ENCODE measurements at places on chromosomes 7 and 10.

DNA sequence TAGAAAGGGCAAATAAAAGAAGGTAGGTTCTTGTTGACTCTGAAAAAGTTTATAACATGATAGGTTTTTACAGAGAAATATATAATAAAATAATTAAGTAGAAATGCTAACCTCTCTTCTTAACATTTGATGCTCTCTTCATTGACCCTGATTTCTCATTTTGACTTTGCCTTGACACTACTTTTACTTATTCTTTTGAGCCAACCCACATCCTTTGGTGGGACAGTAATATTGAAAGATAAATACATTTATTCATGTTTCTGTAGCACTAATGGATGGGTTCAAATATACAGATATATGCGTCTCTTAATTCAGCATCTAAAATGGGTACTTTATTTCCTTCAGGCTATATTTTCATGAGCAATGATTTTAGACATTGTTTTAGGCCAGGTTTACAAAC, 34.4 kb downstream of the DDC start:
- DNase-seq: no peak

GRCh38 chr7:143416565-143417149, 8.0 kb upstream of the EPHA1 start:
- no peak for DNase-seq

DNA sequence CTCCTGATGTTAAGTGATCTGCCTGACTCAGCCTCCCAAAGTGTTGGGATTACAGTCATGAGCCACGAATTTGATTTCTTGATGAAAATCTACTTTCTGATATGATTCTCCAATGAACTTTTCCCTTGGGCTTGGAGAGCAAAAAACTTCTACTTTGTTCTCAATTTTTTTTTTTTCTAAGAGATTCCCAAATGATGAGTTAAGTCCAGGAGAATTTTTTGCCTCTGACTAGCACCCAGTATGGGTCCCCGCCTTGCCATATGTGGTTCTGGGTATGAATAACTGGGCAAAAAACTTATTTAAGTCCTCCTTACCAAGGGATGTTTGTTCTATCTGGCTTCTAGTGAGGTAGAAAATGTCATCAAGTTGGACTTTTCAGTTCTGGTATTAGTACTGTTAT, 147.9 kb upstream of the LYZL1 start:
- DNase-seq: no peak

GRCh38 chr10:52906046-52906445, 133.5 kb upstream of the MBL2 start:
- DNase-seq: no peak

GRCh38 chr7:108838198-108838597, 268.5 kb downstream of the DNAJB9 start:
- DNase-seq: no peak

DNA sequence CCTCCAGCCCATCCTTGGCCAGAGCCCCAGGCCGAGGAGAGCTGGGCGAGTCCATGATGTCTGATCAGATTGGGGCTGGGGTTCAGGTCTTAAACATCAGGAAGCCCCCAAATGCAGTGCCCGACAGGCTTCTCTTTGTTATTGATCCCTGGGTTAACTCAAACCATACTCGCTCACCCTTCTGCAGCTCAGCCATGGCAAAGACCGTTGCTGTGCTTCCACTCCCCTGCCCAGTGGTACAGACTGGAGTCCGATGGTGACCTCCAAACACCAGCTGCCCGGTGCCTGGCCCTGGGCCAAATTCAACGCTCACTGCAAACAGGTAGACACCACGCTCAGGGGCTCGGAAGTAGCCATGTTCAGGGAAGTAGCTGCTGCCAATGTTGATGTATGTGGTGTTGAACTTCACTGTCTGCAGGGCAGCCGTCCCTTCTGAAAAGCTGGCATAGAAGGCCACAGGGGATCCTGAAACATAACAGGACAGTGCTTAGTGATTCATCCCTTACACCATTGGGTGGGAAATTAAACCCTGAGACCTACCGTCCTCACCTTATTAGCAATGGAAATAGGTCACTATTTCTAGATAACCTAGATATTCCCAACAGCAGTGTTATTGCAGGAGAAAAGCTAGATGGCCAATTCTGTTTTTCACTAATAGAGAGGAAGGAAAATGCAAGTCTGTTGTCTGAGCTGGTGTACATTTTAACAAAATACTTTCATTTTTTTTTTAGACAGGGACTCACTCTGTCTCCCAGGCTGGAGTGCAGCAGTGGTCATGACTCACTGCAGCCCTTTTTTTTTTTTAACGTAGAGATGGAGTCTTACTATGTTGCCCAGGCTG, 20.5 kb downstream of the MMRN2 start:
- no peak for DNase-seq

GRCh38 chr10:91566115-91566514, 66.8 kb downstream of the PPP1R3C start:
- no peak for DNase-seq

- no peak for DNase-seq
Observed at GRCh38 chr7:25619381-25619780, 391.1 kb upstream of the NPVF start.

- no peak for DNase-seq
Observed at GRCh38 chr10:16745061-16745460, 72.2 kb downstream of the RSU1 start.

DNA sequence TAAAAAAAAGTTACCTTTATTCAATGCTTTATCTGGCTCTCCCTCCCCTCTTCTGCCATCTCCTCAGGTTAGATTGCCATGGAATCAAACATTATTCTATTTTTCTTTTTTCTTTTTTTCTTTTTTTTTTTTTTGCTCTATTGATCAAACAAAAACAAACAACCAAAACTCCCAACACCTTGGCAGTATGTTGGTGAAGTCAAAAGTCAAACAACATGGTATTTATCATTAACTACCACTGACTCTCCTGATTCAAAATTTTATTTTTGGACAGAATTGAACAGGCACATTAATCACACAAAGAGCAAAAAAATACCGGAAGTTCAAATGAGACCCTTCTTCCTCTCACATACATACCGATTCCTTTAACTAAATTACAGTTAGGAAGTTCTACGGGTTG, 6.4 kb downstream of the PON1 start:
- DNase-seq: no peak

GRCh38 chr10:18290651-18291313, 150.6 kb downstream of the CACNB2 start:
- no peak for DNase-seq

DNA sequence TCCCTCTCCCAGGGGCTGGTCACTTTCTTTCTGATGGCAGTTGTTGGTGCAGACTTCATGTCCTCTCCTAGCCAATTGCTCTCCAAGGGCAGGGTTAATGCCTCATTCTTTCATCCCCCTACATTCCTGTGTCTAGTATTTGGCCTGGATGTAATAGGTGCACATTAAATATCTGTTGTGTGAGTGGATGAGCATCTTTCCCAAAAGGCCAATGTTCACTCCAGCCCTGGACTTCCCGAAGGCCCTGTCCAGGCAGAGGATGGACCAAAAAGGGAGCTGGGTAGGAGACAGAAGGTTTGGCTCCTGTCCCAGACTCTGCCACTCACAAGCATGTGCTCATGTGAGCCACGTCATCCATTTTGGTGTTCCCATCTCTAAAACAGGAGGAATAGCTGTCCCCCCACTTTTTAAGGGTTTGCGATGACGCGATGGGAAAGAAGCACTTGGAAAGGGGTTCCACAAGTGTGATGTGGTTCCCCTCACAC, 47.5 kb downstream of the RGS10 start:
- DNase-seq: no peak

- no peak for DNase-seq
Observed at GRCh38 chr7:22317632-22318031, 39.3 kb downstream of the RAPGEF5 start.

GRCh38 chr7:124649397-124650014, 116.1 kb downstream of the GPR37 start:
- no peak for DNase-seq

GRCh38 chr10:63836666-63837442, 315.7 kb downstream of the REEP3 start:
- DNase-seq: no peak

- no peak for DNase-seq
Observed at GRCh38 chr10:88114368-88114767, 250.9 kb downstream of the PTEN start.

GRCh38 chr10:6885284-6885683, 305.2 kb upstream of the PRKCQ start:
- DNase-seq: no peak

DNA sequence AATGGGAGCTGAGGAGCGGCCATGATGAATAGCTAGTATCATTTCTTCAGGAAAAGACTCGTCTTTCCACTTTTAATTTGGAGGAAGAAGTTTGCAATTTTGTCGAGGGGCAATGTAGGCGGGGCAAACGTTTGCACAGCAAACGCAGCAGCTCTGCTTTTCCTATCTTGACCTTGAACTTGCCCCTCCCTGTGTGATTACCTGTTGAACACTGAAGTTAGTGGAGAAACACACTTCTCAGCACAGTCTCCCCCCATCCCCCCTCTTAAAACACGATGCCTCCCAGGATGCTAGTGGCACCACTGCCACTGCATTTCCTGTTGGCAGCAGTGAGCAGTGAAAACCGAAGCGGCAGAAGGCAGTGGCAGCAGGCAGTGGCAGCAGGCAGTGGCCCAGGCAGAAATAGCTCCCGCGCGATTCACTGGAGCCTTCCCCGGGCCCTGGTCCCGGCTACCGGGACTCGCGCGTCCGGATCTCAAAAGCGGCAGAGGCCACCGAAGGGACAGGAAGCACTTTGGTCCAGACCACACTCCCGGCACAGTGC, at the start of gene EPDR1:
Gene EPDR1 (plus strand): TSS at position 336 of the 544 bp plus-strand sequence. CDS start 300 bp downstream, outside the sequence.
- no peak for DNase-seq

GRCh38 chr10:45319702-45320101, 4.3 kb upstream of the OR13A1 start:
- DNase-seq: no peak

- no peak for DNase-seq
Observed at GRCh38 chr7:143372070-143372469, 9.1 kb upstream of the ZYX start.
